ENCODE measurements at places on chromosomes 5 and 9.

- DNase-seq = no peak
Observed at GRCh38 chr5:34005211-34005610, 2.6 kb downstream of the AMACR start.

DNA sequence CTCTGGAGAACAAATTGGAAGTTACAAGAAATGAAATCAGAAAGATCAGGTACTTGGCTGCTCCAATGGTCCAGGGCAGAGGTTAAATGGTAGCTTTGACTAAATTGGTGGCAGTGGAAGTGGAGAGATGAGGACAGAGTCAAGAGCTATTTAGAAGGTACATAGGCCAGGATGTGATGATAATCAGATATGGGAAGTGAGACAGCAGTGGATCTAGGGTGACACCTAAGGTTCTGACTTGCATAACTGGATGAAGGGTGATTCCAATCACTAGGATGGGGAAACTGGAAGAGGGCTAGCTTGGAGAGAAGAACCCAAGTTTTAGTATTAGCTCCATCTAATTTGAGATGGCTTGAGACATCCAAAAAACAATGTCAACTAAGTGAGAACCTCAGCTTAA is 24.0 kb upstream of the NDUFB6 start:
- DNase-seq = no peak

GRCh38 chr9:38074441-38074961 is 5.5 kb upstream of the SHB start:
- peak; percentile 63 for DNase-seq

- no peak for DNase-seq
Observed at GRCh38 chr5:2131826-2132496, 249.2 kb upstream of the IRX4 start.

GRCh38 chr9:133089271-133089671 is 27.5 kb downstream of the CEL start:
- no peak for DNase-seq

GRCh38 chr5:54991416-54991815 is 6.0 kb upstream of the ESM1 start:
- DNase-seq = no peak

DNA sequence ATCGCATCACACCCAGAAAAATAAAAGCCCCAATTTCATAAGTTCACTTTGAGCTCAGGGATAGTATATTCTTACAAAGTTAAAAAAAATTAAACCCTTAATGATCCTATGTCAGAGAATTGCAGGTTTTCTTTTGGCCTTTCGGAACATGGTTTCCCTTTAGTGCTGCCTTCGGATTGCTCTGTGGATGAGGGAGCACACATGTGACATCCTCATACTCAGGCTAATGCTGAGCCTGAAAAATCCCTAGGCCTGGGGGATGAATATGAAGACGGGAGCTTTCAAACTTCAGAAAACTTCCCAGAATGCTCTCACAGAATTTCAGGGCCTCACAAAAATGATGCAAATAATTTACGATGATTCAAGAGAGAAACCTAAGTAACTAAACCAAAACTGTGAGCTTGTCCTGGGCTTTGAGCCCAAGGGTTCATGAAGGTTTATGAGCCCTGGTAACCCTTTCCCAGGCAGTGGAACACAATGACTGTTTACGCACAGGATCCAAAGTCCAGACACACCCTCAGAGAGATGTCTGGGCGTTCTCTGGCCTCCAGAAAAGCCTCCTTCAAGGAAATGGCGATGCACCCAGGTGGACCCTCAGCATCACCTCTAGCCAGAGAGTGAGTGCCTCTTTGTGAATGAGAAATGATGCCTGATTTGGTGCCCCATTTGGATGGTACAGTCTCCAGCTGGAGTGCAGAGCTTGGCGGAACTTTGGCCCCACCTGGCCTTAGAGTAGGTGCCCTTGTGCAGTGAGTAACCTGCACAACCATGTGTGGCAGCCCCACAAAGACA is 145.4 kb downstream of the ENTREP1 start:
- DNase-seq = no peak

DNA sequence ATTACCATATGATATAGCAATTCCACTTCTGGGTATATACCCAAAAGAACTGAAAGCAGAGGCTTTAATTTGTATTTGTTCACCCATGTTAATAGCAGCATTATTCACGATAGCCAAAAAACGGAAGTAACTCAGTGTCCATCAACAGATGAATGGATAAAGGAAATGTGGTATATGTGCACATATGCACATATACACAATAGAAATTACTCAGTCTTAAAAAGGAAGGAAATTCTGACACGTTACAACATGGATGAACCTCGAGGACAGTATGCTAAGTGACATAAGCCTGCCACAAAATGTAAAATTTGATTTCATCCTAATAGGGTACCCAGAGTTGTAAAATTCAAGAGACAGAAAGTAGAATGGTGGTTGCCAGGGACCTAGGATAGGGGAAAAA is 54.9 kb downstream of the NUP155 start:
- no peak for DNase-seq

GRCh38 chr5:39800042-39800601 is 375.3 kb upstream of the DAB2 start:
- DNase-seq = no peak

GRCh38 chr5:120806202-120806601 is 342.1 kb downstream of the PRR16 start:
- no peak for DNase-seq

DNA sequence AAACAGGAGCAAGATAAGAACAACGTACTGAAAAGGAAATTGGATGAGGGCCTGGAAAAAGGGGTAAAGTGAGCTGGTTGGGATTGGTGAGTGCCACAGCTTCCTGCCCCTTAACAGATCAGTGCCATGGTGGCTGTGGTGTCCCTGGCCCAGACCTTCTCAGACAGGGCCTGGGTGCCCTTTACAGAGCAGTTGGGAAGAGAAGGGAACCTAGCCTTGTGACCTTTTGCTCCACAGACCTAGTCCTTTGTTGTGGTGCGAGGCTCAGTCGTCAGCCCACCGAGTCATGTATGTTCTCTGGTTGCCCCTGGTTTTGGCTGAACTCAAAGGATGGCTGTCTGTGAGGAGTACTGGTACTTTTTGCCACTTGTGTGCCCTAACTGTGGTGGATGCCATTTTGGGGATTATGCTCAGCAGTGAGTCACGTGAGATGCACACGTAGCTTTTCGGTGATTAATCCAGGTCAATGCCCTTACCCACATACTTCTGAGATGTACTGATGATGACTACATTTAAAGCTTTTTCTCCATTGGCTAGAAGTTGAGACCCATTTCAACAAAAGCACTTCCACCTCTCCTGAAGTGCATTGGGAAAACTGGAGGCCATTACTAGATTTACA is 48.4 kb downstream of the EXOSC2 start:
- DNase-seq = no peak

DNA sequence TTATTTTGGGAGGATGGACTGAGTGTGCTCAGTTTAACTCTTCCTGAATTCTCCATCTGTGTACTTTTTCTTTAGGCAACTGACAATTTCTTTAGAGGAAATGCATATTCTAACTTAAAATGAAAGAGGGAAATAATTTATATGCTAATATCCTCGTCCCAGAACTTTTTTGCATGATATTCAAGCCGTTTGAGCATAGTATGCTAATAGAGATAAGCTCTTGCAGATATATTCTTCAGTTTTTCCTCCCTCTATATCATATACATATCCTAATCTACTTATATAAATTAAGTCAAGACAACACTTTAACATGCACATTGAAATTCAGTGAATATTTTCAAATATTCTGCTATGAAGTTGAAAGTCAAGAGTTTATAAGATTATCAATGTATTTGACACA is 84.7 kb downstream of the YTHDC2 start:
- DNase-seq = no peak

DNA sequence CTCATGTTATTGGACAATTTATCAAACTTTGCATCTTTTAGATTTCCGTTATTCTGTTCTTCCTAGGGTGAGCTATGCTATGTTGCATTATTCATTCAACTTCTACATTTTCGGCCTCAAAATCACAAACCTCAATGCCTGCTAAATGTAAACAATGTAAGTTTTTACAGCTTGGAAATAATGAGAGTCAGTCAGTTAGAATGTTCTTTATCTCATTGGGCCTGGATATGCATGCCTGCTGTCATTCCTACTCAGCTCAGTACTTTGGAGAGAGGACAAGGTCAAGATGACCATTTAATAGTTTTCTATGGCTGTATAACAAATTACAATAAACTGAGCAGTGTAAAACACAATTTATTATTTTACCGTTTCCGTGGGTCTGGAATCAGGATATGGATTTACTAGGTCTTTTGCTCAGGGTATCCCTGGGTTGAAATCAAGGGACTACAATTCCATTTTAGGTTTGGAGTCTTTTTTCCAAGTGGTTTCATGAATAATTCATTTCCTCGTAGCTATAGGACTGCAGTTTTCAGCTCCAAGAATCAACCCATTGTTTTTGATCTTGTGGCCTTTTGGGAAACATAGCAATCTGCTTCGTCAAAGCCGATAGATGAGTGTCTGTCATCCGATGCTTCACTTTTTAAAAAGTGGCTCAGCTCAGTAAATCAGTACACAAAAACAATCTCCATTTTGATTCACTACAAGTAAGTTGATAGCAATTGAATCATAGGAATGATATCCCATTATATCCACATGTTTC is 1143.2 kb upstream of the CDH6 start:
- DNase-seq = no peak

DNA sequence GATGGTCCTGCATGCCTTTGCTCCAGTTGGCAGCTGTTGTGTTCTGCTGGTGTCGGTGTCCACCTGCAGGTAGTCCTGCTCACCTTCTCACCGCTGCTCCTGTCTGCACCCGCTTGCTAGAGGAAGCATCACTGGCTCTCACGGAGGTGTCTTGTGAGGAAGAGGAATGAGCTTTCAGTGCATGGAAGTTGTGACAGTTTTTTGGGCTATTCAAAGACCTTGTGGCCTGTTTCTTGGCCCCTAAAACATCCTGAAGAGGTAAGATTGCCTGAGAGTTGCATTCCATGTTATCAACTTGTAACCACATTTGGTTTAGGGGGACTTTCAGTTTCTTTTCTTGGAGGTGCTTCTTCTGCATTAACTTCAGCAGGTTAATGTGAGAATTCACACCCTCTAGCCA is 85.6 kb downstream of the MACROH2A1 start:
- DNase-seq = no peak

DNA sequence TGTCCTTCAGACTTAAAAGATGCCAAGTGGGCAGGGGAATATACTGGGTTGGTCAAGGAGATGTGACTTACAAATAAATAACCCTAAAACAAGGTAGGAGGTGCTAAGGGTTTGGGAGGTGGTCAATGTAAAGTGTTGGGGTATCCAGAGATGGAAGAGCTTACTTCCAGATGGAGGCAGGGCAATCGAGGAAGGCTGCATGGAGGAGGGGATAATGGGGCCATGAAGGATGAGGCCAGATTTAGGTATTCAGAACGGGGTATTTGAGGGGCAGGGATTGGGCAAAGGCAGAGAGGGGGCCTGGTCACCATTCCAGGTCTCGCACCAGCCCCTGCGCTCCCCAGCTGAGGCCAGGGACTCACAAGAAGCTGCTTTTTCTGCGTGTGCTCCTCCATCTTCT is 57.9 kb upstream of the FBXW11 start:
- DNase-seq = no peak

DNA sequence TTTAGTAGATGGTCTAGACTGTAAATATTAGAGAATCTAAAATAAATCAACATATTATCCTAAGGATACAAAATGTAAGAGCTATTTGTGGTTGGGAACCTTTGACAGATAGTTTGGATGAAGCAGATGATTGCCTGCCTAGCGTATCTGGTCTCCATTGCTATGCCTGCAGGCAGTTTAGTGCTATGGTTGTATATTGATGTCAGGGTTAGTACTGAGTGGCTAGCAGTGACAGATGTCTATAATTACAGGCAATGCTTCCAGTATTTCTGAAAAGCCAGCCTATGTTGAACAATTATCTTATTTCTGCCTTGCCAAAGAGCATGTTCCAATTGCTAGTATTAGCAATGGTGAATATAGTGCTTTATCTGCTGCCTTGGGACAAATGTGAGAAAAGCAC is 151.3 kb upstream of the TLX3 start:
- DNase-seq = no peak

DNA sequence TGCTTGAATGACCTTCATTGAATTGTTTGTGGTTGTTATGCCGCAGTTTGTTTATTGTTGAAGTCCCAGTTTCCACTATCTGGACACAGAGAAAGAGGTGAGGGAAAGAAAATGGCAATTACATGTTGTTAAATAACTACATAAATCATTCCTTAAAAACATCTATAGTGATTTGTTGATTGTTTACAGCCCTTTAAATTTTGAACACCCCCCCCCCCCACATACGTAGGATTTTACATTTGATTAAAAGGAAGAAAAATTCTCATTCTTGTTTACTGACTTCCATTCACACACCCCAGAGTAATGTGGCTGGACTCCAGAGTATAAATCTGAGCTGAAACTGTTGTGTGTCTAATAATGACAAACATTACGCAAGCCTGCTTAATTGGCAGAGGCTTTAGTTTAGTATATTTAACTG is 87.1 kb upstream of the FAM174A start:
- DNase-seq = no peak

DNA sequence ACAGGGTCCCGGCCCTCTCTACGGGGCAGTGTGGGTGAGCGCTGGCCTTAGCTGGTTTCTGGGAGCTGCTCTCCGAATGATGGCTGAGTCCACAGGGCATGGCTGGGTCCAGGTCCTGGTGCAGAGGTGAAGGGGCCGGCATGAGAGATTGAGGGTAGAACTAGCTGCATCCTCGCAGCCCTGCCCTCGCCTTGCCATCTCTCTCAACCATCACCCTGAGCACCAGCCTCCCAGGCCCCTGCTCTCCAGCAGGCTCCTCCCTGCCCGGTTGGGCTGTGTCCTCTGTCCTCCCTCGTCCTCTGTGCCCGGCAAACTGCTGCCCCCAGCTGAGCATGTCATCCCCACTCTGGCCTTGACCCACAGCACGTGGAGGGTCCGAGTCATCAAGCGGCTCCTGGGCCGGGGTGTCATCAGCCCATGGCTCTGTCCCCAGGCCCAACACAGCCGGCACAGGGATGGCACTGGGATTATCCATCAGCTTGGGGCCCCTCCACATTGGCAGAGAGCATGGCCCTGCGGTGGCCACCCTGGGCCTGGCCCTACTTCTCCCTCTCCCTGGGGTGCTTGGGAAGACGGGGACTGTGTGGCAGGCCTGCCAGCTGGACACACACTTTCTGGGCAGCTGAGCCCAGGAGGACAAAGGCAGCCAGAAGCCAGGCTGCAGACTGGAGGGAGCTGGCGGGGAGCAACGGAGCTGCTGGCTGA is 8.4 kb downstream of the FLT4 start:
- no peak for DNase-seq

DNA sequence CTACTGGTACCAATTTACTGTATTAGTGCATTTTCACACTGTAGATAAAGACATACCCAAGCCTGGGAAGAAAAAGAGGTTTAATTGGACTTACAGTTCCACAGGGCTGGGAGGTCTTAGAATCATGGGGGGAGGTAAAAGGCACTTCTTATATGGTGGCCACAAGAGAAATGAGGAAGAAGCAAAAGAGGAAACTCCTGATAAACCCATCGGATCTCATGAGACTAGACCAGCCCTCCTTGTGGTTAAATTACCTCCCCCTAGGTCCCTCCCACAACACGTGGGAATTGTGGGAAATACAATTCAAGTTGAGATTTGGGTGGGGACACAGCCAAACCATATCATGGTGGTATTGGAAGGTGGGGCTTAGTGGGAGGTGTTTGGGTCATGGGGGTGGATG is 56.5 kb upstream of the SPDL1 start:
- DNase-seq = peak; percentile 32

Measured in Kasumi-1 (cell line).